ENCODE measurements at places on chromosomes 2 and 18.

DNA sequence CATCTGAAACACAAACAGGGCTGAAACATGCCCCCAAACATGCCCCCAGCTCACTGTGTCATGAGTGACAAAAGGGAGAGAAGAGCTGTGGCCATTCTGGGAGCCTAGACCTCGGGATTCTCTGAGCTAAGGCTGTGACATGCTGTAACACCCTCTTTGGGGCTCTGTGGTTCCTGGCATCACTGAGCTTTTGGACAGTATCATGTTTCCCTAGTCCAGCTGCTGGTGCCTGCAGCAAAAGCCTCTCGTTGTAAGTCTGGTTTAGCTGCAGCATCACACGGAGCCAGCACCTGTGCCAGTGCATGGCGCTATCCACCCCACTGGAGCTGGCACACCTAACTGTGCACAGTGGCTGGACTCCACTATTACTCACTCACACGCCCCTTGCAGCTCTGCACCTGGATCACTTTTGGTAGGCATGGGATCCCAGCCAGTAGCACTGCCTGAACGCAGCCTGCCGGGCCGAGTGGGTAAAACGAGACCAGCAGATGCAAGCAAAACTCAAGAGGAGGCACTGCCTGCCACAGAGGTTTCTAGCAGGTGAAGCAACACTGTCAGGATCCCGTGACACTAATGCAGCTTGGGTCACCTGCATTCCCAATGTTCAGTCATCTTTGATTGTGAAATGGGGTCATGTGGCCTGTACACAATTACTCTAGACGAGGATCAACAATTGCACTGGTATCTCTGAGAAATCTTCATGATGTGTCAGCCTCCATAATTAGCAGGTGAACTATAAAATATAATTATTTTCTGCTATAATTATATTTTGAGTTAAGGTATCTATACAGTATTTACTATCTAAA is 547.2 kb downstream of the ZNF804A start:
- DNase-seq, result no peak

DNA sequence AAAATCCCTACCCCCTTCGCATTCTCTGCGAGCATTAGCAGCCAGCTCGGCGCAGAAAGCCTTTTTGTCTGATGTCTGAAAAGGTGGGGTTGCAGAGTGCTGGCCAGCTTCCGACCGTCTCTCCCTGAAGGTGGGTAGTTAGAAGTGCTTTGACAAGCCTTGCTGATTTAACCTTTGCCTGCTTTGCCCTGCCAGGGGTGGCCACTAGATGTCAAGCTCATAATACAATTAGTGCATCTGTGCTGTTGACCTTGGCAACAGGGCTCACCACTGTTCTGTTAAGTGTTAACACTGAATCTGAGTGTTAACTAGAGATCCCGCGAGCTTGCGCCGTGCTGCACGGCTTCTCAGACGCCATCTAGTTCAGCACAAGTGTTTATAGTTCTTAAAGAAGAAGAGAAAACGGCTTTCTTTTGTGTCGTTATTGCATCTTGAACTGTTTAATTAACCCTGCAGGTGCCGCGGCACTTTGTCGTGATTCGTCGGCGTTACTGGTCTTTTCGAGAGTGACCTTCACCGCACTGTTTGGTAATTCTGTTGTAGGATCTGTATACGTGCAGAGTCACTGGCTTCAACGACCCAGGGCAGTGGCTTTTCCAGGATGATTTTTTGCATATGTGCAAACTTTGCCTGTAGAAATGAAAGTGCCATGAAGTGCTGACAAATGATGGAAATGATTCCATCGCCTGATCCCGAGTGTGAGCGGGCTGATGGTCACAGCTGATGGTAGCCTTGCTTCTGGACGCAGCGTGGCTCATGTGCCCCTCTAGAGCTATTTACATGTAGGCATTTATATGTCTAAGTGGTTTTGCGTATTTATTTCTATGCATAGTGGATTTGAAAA is 5.5 kb downstream of the SALL3 start:
- DNase-seq, result peak; percentile 2

DNA sequence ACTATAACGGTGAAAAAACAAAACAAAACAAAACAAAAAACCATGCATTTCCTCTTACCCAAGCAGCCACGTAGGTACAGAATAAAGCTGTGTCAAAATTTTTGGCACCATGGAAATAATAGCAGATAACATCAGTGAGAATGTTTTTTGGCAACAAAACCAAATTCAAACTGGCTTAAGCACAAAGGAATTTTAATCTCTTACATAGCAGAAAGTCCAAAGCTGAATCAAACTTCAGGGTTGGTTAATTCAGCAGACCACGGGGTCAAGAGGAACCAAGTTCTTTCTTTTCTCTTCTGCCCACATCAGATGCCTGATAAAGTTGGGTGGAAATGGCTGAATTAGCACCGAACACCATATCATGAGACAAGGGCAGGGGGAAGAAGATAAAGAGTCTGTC is 129.5 kb downstream of the PAX3 start:
- peak; percentile 56 for DNase-seq

DNA sequence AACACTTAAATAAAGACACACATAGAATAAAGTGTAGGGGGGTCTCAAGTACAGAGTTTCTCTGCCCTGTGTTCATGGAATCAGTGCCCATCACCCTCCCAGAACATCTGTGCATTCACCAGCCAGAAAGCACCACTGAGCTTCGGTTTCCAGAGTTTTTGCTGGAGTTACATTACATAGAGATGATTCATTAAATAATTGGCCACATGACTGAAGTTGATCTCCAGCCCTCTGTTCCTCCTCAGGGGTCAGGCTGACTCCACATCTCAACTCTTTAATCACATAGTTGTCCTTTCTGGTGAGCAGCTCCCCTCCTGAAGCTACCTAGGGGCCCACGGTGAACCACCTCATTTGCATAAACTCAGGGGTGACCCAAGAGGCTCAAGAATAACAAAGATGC is 129.8 kb downstream of the METTL4 start:
- DNase-seq, result peak; percentile 70

All from EL (cell line).